Cortex of kidney (tissue), 1 donor: ENCODE measurements at places on chromosomes 12 and 14.

DNA sequence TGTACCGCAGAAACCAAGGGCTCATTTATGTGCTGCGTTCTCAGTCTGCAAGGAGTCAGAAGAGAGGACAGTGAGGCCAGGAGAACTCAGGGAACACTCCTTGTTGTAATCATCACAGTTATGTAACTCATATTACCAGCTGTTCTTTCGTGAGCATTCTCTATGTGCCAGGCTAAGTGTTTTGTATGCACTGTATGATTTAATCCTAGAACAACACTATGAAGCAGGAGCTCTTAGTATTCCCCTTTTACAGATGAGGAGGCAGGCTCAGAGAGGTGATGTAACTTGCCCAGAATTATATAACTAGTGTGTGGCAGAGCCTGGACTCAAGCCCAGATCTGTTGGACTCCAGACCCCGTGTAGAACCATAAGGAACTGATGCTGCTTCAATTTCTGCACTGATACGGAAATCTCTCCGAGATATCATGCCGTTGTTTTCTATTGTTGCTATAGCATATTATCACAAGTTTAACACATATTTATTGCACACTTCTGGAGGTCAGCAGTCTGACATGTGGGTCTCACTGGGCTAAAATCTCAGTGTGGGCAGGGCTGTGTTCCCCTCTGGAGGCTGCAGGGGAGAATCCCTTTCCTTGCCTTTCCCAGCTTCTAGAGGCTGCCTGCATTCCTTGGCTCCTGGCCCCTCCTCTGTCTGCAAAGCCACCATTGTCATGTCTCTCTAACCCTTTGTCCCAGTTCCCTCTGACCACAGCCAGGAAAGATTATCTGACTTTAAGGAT is 16.3 kb upstream of the CD9 start:
- no peak for DNase-seq

- DNase-seq, result no peak
Measured at GRCh38 chr12:56616244-56616643, 13.9 kb downstream of the BAZ2A start.

- DNase-seq, result no peak
Measured at GRCh38 chr12:121814429-121815119, 10.8 kb downstream of the SETD1B start.

DNA sequence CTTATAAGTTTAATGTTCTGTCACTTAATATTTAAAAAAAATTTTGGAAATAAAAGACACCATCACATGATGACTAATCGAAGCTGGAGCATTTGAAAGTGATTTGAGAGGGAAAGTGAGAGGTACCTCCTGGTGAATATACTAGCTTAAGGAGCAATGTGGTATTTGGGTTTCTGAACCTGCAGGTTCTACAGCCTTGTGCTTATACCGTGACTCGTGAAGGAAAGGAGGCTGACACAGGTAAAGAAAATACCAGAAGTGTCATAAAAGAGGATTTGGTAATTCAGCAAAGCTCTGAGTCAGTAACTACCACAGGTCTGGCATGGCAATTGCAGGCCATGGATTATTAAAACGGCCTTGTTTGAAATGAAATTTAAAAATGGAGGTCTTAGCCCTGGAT is 151.0 kb downstream of the SLC38A4 start:
- DNase-seq, result no peak

DNA sequence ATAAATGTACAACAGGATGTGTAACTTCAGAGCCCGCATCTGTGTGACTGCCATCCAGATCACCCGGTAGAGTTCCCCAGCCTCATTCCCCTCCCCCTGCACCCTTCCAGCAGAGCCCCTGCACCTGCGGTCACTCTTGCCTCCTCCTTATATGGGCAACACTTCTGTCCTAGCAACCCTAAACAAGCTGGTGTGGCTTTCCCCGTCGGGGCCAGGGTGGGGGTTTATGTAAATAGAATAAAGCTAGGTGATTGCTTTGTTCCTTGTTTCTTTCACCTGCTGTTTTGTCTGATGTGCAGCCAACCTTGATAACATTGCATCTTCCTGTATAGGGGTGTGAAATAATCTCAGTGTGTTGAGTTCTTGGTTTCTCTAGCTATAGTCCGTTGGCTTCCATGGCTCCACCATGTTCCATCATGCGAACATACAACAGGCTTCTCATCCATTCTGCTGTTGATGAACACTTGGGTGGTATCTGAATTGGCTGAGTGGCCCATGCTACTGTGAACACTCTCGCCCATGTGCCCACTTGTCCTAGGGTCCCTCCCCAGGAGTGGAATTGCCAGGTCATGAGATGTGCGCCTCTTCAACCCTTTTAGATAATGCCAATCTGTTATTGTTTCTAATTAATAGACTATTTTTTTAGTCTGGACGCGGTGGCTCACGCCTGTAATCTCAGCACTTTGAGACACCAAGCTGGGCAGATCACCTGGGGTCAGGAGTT is 102.2 kb downstream of the KIF26A start:
- DNase-seq, result no peak

DNA sequence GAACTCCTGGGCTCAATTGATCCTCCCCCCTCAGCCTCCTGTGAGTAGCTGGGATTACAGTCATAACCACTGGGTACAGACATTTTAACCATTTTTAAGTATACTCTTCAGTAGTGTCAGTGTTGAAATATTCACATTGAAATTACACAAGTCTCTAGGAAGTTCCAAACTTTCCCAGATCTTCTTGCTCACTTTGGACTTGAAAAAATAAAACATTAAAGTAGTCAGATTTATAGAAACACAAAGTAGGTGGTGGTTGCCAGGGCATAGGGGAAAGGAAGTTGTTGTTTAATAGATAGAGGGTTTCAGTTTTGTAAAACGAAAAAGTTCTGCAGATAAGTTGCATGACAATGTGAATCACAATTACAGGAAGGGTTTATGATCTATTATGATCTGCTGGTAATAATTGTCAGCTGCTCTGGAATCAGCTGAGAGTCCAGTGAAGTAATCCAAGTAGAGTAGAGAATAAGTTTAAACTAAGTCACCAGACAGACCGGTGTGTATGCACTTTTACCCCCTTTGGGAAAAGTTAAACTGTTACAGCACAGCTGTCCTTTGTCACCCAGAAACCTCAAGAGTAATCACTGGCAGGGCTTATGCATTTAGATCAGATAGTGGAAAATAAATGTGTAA is 27.4 kb downstream of the PCNX1 start:
- no peak for DNase-seq

DNA sequence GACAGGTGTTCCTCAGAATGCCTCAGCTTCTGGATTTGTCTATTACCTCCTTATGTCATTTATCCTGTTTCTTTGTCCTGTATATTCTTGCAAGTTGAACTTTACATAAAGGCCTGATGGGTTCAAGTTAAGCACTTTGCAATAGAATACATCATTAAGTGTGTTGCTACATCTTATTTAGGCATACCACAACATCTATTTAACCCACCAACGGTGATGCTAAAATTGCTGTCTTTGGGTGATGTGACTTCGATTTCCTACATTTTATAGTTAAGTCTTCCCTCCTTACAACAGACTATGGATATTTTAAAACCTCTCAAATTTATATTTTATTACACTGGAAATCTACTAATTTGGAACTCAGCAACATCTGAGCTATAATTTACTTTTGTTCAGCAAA is 171.0 kb downstream of the KICS2 start:
- no peak for DNase-seq

DNA sequence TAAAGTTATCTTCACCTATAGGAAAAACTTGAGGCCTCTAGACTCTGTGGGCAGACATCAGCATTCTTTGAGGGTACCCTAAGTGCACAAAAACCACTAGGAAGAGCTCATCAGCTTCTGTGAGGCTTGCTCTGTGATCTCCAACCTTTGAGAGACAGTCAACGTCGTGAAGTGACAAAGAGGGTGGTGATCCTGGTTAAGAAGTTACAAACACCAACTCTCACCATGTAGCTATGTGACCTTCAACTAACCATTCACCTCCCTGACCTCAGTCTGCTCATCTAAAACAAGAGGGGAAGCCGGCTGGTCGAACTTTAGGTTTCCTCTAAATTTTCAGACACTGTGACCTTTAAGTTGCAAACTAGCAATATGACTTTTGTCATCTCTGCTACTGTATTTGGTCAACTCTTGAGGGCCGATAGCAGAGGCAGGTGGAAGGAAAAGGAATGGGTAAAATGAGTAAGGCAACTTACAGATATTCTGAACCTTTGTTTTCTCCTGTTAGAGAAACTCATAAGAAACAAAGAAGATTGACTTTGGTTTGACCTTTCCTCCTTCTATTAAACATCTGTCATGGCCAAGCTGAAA is 103.2 kb upstream of the PARP11 start:
- no peak for DNase-seq

DNA sequence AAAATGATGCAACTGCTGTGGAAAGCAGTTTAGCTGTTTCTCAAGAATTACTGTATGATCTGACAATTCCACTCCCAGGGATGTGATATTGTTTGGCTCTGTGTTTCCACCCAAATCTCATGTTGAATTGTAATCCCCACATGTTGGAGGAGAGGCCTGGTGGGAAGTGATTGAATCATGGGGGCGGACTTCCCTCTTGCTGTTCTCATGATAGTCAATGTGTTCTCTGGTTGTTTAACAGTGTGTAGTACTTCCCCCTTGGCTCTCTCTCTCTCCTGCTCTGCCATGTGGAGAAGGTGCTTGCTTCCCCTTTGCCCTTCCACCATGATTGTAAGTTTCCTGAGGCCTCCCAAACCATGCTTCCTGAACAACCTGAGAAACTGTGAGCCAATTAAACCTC is 93.4 kb upstream of the CPM start:
- DNase-seq, result no peak

GRCh38 chr14:69708586-69709560 is 58.1 kb upstream of the SRSF5 start:
- DNase-seq, result no peak
